ENCODE measurements at places on chromosomes 3 and 15. TPM values are rescaled to one million over a fixed set of nuclear protein-coding genes. Genes with fewer than 3 reads are reported as not detected.

DNA sequence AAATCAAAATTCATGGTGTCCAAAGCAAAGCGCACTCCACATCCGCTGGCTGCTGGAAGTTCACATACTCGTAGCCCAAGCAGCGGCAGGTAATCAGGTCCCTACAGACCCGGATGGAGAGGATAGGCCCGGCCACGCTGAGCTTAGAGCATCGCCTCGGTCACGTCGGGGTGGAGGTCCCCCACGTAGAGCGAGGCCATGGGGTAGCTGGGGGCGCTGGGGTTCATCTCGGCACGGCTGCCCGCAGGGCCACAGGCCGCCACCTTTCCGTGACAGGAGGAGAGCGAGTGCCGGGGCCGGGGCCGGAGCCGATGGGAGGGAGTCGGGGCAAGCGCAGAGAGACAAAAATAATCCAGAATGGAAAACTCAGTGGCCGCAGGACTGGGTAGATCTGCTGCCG is 16.1 kb upstream of the STRIT1 start:
- no peaks in the 10 kb centered on the region for H3K36me3 ChIP-seq
- DNase-seq, result no peak
- H3K27me3 ChIP-seq, result no peaks in the 10 kb centered on the region
- H3K4me1 ChIP-seq, result no peaks in the 10 kb centered on the region
- no peak overlapping the region for H3K27ac ChIP-seq
- H3K4me3 ChIP-seq, result no peak overlapping the region

ATP2B2 gene
- total RNA-seq, result 0.06 TPM

RBMS3 gene
- 85.9 TPM for total RNA-seq

DNA sequence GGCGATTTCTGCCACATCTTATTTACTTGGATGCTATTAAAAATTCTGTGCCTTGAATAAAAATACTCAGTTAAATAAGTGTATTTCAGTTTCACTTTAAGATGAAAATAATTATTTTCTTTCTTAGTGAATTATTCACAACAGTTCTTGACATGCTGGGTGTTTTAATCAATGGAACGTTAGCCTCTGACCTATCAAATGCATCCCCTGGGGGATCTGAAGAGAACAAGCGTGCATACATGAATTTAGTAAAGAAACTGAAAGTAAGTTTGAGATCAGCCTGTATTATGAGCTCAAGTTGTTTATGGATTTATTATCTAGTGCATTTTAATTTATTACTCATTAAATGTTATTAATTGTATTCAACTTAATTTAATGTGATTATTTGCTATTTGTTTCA is 597 bp downstream of the P2RY12 start:
- no peak overlapping the region for H3K27ac ChIP-seq
- peaks cover 7% of the 10 kb centered on the region for H3K4me1 ChIP-seq
- peak overlapping the region; percentile 33 for H3K4me3 ChIP-seq
- H3K27me3 ChIP-seq, result no peaks in the 10 kb centered on the region

DNA sequence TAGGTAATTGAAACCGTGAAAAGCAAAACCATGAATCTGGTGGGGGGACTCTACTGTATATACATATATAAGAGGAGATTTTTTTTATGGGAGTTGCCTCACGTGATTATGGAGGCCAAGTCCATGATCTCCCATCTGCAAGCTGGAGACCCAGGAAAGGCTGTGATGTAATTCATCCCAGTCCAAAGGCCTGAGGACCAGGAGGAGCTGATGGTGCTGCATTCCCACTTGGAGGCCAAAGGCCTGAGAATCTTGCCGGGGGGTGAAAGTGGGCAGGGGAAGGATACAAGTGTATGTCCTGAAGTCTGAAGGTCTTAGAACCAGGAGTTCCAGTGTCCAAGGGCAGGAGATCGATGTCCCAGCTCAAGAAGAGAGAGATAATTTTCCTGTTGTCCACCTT is 37.1 kb upstream of the CEMIP start:
- H3K27ac ChIP-seq, result no peak overlapping the region

- peaks cover 6% of the 10 kb centered on the region for H3K4me1 ChIP-seq
- DNase-seq, result no peak
- no peak overlapping the region for H3K4me3 ChIP-seq
Measured at GRCh38 chr3:156479604-156480003, 75.3 kb downstream of the SSR3 start.

DNA sequence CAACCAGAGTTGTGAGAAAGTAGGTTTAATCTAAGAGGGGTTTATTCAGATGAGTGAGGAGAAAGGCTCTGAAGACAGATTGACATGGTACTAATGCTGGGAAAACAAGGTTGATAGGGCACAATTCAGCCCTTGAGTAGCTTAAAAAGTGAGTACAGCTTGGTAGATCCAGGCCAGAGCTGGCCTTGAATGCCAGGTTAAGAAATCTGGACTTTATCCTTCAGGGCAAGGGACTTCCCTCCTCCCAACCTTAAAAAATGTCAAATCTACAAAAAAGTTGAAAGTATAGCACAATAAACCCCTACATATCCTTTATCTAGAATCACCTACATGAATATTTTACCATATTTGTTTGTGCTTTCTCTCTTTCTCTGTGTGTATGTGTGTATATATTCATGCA is 7.9 kb downstream of the TM4SF18 start:
- H3K36me3 ChIP-seq, result no peaks in the 10 kb centered on the region
- no peak for DNase-seq
- no peaks in the 10 kb centered on the region for H3K4me1 ChIP-seq

KCNAB1 gene
- 3.2 TPM for total RNA-seq

DNA sequence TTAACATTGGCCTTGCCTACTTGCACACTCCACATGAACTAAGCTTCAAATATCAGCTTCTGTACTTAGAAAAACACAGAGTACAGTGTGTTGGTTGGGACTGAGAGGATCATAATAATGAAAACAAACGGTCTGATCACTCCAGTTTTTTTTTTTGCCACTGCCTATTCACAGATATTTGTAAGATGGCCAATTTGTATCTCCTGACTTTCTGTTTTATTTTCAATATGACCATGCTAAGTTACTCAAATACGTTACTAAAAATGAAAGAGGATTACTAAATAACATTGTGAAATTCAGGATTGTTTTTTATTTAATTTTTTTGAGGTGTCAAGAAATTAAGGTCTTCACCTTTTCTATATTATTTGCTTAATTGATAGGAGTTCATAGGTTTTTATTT is 595.1 kb downstream of the TUSC7 start:
- H3K27me3 ChIP-seq, result no peaks in the 10 kb centered on the region
- no peak overlapping the region for H3K27ac ChIP-seq
- no peaks in the 10 kb centered on the region for H3K4me1 ChIP-seq
- no peak overlapping the region for H3K4me3 ChIP-seq
- no peak for DNase-seq
- no peaks in the 10 kb centered on the region for H3K36me3 ChIP-seq

GRCh38 chr3:45106874-45107273 is 39.3 kb downstream of the CDCP1 start:
- no peaks in the 10 kb centered on the region for H3K4me1 ChIP-seq
- no peak for DNase-seq
- H3K27ac ChIP-seq, result no peak overlapping the region
- no peaks in the 10 kb centered on the region for H3K36me3 ChIP-seq

DNA sequence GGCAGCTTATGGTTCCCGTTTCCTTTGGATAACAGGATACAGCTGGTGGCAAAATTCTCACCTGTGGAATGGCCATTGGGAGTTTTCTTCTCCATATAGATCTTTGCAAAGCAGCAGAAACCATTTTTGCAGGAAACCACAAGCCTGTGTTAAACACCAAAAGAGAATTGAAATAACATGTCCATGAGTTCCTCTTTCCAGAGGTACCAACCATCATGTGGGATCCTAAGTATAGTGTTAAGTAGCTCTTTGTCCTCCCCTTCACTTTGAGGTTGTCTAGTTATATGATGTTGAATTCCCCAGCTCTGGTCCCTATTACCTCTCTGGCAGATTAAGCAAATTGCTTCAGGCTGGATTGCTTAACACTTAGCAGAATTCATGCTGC is 94.9 kb downstream of the AKAP13 start:
- no peak overlapping the region for H3K27ac ChIP-seq
- no peaks in the 10 kb centered on the region for H3K36me3 ChIP-seq
- no peak for DNase-seq
- H3K27me3 ChIP-seq, result no peaks in the 10 kb centered on the region

DNA sequence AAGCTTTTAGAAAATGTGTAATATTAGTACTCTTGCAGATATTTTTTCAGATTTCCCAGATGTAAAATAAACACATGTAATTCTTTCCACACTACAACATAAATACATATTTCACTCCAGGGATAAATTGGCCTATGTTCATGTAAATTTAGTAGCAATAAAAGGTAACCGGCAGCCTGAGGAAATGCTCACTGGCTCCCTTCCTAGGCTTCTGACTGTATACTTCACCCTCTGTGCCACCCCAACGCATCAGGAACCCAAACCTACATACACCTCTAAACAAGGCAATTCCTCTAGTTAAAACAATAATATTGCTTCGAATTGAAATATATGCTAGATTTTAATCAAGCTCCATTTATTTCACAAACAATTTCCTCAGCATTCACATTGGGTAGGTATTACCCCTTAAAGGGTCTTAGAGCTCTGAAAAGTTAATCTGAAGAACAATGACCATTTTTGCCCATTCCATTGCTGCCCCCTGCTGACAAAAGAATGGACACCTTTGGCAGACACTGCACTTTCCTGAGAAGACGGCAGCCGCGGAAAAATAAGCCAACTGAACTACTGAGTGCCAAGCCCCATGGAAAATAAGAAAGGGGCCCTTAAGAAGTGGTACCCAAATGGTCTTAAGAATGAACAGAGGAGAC is 212.5 kb downstream of the OSBPL10 start:
- H3K36me3 ChIP-seq, result no peaks in the 10 kb centered on the region
- no peak overlapping the region for H3K4me3 ChIP-seq
- H3K27me3 ChIP-seq, result no peaks in the 10 kb centered on the region

DNA sequence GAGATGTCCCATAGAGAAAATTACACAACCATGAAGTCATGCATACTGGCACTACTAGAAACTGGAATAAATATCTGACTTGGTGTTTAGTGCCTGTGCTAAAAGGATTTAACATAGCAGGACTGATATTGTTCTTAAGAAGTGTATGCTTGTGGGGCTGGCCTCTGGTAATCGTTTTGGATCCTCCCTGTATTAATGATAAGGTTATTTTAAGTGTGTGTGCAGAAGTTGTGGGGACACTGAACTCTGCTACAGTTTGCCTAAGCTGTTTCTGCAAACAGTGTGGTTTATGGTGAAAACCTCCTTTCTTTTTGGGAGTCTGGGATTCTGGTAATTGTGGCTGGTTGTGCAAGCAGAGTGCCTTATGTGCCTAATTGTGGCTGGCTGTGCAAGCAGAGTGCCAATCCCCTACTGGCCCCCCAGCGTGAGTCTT is 120.8 kb downstream of the CLASP2 start:
- no peak for DNase-seq
- no peak overlapping the region for H3K4me3 ChIP-seq
- no peak overlapping the region for H3K27ac ChIP-seq
- H3K27me3 ChIP-seq, result no peaks in the 10 kb centered on the region
- no peaks in the 10 kb centered on the region for H3K4me1 ChIP-seq

GOLGA6A gene
- not detected for total RNA-seq

GRCh38 chr3:3201611-3202010 is 22.1 kb upstream of the CRBN start:
- peaks cover 4% of the 10 kb centered on the region for H3K27me3 ChIP-seq
- no peak overlapping the region for H3K4me3 ChIP-seq
- no peak for DNase-seq
- no peaks in the 10 kb centered on the region for H3K4me1 ChIP-seq

BFSP2 gene
- total RNA-seq, result not detected

MAGEL2 gene
- total RNA-seq, result 0.14 TPM

All from upper lobe of right lung (tissue), 1 donor.